Non-pigmented ciliary epithelial cell (primary cell): ENCODE measurements at places on chromosomes 3 and 15.

DNA sequence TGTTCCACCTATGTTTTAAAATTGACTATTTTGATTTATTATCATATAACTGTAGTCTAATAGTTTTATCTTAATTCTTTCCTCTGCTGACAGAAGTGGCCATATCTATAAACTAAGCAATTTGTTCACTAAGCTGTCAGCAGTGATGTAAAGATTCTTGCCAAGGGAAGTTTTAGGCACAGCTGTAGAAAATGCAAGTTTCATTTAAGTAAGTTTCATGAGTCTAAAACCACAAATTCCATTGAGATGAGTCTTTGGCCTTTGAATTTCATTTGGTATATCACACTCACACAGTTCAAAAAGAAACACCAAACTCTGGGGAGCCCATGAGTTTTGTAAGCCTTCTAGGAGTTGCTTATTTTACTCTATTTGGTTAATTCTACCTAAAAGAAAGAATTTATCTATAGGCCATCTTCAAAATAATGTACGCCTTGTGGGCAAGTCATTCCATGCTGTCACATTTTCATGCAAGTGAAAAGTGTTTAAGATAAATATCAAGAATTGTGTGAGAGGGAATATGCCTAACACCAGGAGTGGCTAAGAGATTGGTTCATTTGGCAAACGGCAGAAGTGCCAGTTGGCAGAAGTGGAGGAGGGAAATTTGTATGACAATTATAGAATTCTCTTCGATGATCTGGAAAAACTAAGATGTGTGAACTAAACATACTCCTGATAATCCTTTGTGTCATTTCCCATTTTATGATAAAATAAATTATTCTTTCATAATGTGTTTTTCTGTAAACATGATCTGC is 292.9 kb downstream of the ZIC4 start:
- peak; percentile 85 for DNase-seq

- no peak for DNase-seq
These were observed 514.3 kb downstream of the PDCD6IP start for GRCh38 chr3:34312684-34313083.

- DNase-seq: no peak
These were observed 7.8 kb downstream of the DLEC1 start for GRCh38 chr3:38046821-38047220.

DNA sequence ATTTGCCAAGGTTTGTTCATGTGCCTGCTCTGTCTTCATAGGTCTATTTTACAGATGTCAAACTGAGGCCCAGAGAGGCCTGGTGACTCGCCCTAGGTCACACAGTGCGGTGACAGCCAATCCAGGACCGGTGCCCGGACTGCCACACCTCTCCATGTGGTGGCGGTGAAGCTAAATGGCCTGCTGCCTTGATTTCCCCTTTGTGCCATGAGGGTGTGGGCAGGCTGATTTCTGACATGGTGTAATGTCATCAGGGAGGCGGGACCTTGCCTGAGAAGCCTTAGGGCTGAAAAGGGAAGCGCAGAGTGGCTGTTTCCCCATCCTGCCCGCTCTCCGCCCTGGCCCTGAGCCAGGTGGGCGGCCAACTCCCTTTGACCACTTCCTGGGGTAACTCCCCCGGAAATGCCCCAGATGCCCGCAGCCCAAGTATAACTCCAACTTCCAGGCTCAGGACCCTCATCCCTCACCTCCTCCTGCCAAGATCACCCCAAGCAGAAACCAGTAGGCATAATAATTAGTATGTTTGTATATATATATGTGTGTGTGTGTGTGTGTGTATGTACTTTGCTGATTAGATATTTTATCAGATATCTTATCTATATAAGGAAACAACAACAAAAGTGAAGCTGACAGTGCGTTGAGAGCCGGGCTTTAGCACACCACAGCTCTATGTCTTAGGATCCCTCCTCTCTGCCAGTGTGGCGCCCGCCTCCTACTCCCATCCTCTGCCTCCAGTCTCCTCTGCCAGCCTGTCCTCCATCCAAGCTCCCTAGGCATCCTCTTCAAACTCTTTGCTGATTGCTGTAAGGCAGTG is 63.9 kb downstream of the IQSEC1 start:
- no peak for DNase-seq

DNA sequence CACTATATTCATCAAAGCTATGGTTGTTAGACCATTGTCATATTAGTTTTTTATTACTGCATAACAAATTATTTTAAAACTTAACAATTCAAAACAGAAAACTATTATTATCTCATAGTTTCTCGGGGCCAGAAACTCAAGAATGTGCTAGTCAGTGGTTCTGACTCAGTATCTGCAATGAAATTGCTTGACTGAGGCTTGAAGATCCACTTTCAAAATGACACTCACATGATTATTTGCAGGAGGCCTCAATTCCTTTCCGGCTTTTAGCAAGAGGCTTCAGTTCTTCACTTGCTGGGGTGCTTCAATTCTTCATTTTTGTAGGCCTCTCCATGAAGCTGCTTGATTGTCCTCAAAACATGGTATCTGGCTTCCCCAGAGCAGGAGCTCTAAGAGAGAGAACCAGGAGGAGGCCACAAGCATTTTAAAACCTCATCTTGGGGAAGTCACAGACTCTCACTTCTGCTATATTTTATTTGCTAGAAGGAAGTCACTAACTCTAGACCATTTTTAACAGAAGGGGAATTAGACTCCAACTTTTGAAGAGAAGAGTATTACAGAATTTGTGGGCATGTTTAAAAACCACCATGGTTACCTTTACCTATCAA is 383.7 kb downstream of the MFSD1 start:
- DNase-seq: no peak

GRCh38 chr3:129429080-129429451 is 630 bp upstream of the EFCAB12 start:
- DNase-seq: no peak

DNA sequence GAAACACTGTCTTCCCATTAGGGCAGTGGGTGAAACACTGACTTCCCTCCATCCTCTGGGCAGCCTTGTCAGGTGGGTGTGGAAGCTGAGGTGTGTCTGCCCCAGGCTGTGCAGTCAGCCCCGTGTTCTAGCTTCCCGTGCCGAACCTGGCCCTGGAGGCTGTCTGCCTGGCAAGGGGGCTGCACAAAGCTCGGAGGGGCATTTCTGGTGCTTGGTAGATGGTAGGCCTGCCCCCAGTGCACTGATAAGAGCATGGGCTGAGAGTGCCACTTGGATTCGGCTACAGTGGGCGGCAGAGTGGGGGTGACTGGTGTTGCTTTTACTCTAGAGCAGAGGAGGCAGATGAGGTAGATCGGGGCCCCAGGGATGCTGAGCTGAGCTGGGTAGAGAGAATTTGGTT is 21.3 kb downstream of the IGF1R start:
- DNase-seq: no peak

GRCh38 chr3:179181021-179181472 is 32.9 kb downstream of the PIK3CA start:
- DNase-seq: no peak

- no peak for DNase-seq
These were observed 124.3 kb downstream of the NEO1 start for GRCh38 chr15:73176598-73176997.

GRCh38 chr15:77118882-77119321 is 48.0 kb upstream of the TSPAN3 start:
- peak; percentile 48 for DNase-seq

GRCh38 chr15:68433551-68433950 is 1.6 kb upstream of the ITGA11 start:
- no peak for DNase-seq

GRCh38 chr3:62981962-62982361 is 106.7 kb upstream of the CADPS start:
- DNase-seq: no peak

DNA sequence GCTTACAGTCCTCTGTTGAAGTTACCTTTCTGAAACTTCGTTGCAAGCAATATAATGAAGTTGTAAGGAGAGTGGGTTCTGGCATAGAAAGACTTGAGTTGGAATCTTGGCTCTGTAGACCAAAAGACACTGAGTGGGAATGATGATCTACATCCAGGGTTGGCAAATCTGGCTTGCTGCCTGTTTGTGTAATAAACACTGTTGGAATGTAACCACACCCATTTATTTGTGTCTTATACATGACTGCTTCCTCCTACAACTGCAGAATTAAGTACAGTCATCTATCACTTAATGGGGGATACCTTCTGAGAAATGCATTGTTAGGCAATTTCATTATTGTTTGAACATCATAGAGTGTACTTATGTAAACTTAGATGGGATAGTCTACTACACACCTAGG is 178.4 kb upstream of the SUCLG2 start:
- no peak for DNase-seq

DNA sequence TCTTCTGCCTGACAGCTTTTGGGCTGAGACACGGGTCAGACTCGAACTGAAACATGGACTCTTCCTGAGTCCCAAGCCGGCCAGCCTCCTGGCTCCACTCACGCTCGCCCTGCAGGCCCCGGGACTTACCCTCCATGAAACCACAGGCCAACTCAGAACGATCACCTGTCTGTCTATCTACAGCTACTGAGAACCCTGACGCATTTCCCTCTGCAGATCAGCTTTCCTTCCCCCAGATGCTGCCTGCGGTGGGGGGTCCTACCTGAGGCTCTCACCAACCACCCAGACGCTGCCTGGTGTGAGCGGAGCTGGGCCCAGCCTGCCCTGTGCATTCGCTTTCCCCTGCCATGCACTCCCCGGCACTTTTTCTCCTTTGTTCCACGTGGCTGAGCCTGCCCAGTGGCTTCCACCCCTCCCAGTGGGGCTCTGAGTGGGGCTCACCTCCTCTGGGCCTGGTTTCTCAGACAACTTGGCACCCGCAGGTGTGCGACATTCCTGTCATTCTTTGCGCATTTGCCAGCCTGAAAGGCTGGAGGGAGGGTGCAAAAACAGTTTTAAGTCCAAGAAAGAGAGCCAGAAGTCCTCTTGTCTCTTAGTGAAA is 60.2 kb downstream of the PLXNA1 start:
- DNase-seq: no peak

DNA sequence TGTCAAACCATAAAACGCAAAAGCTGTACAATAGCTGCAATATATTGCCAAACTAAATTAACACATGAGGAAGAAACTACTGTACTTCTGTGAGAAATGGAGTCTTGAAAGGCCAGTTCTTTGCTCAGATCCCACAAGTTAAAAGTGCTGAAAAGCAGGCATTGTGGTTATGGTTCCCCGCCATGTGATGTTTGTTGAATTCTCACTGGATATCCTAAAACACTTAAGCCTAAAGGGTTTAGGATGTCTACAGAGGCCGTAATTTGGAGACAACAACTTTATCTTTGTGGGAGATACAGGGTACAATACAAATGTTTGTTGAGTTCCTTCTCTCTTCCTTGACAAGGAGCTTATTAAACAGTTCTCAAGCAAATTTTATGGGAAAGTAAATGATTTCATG is 53.2 kb downstream of the TMEM212 start:
- no peak for DNase-seq

DNA sequence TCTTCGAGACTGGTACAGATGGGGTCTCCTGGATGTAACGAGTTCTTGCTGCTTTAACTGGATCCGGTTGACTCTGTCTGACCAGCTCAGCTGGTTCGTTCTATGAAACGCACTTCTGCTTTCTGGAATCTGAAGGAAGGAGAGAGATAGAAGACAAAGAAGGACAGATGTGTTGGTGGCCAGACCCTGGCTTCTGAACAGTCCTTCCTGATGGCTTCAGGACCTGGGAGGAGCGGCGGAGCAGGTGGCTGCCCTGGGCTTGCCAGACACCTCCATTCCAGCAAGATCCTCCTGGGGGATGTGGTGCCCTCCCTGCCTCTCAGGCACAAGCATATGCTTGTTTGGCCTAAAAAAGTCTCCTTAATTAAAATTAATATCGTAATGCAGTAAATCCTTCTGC is 99.9 kb downstream of the APBA2 start:
- DNase-seq: no peak

DNA sequence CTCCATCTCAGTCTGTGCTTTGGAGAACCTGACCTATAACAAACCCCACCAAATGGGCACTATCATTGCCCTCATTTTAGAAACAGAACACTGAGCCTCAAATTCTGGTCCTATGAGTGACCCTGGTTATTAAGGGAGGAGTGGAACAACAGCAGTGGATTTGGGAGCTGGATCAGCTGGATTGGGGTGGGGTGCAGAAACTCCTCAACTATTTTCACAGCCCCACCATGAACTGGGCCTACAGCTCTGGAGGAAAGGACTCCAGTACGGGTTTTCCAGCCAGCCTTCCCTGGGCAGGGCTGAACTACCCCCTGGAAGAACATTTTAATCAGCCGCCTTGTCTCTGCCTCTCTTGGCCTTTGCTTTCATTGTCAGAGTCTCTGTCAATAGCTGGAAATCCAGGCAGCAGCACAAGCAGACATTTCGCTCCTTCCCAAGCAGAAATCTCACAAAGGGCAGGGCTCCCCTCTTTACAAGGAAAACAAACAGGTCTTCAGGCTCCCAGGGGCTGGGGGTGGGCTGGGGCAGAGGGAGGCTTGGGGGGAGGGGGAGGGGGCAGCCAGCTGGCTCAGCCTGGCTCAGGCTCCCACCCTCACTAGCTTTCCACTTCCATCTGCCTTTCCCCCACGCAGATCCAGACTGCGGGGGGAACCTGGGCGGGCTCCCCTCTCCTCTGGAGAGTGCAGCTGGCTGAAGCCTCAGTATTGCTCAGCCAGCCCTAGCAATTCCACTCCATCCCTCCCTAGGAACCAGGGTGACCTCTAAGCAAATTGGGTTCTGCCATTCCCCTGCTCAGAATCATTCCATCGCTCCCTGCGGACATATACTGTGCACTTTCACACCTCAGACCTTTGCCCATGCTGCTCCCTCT is 13.7 kb upstream of the TLE3 start:
- no peak for DNase-seq

- DNase-seq: peak; percentile 23
These were observed 287.5 kb downstream of the PTPRG start for GRCh38 chr3:61848885-61849284.

GRCh38 chr3:101529816-101530685 is 17.0 kb upstream of the SENP7 start:
- no peak for DNase-seq

DNA sequence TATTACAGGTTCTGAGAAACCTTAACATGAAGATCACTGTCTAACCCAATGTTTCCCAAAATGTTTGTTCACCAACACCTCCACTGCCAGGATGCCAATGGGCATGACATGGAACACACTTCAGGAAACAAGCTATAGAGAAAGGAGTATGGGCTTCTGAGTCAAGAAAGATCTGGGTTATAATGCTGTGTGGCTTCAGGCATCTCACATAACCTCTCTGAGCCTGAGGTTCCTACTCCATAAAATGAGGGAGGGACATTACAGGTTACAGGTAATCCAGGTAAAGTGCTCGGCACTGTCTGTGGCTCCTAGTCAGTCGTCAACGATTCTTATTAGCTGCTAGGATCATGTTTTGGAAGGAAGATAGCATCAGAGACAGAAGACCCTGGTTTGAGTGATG is 126.4 kb upstream of the SMAD3 start:
- no peak for DNase-seq

- no peak for DNase-seq
These were observed 52.6 kb upstream of the MYO5C start for GRCh38 chr15:52348056-52348745.

GRCh38 chr3:144677103-144677502 is 705.5 kb downstream of the DIPK2A start:
- peak; percentile 2 for DNase-seq

DNA sequence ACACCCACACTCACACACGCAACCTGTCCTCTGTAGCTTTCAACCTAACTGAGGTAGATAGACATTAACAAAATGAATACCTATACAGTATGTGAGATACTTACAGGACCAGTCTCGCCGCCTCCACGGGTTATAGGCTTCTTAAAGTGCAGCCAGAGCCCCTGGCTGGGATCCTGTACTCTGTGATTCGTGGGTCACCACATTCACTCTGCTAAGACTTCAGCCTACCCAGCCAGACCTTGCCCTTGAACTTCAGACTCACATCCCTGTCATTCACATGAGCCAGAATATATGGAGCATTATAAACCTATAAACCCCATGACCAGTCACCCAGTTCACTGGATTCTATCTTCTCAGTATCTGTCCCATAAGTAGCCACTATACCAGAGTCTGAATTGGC is 1.4 kb downstream of the DLEC1 start:
- no peak for DNase-seq
